ENCODE measurements at places on chromosomes 2 and 18.

GRCh38 chr2:6452702-6453481, 412.8 kb downstream of the CMPK2 start:
- DNase-seq, result no peak

DNA sequence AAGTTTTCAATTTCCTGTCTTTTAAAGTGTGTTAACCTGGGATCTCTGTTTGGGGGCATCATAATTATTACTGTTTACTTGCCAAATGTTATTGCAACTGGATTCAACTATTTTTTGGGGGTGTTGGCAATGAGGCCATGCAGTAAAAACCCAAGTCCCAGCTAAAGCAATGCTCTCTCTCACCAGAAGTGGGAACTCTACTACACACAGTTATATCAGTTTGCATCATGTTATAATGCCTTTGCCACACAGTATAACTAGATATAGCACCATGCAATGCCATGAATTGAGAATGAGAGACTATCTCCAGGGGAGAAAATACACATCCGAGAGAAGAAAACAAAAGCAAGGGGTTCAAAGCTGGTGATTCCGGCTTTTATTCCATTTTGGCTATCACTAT, 79.0 kb downstream of the GCA start:
- DNase-seq, result no peak

DNA sequence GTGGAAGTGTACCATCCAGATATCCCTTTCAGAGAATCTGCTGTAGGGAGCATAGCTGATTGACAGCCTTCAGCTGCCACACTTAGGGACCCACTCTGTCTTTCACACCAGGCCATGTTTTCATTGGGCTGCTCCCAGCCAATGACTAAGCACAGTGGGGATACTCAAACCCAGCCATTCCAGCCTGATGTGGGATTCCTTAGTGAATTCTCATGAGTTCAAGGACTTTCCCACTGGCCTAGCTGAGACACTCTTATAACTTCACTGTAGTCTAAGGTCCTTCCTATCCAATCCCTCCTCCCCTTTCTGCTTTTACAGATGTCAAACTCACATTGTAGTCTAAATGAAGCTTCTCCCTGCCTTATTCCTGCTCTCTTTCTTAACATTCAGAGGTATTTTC, 201.2 kb downstream of the PIK3C3 start:
- no peak for DNase-seq

DNA sequence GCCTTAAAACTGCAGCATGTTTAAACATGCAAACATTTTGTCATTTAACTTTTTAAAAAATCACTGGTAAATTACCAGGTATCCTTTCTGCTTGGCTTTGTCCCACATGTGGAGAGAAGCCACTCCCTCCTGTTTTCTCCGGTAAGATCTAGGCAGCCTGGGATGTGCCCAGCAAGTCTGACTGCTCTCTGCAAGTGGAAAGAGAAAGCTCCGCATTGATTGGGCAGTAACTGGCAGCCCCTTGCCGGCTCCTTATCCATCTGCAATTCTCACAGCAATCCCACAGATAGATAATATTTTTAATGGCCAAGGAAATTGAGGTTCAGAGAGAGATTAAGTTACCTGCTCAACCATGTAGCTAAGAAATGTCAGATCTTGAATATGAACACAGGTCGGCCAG, 136.1 kb downstream of the TMEM200C start:
- DNase-seq, result no peak

- no peak for DNase-seq
Observed at GRCh38 chr2:152056418-152056817, 42.4 kb downstream of the CACNB4 start.

- no peak for DNase-seq
Observed at GRCh38 chr18:14174706-14175085, 42.5 kb upstream of the ZNF519 start.

GRCh38 chr2:8346208-8346607, 335.6 kb upstream of the ID2 start:
- DNase-seq, result no peak

DNA sequence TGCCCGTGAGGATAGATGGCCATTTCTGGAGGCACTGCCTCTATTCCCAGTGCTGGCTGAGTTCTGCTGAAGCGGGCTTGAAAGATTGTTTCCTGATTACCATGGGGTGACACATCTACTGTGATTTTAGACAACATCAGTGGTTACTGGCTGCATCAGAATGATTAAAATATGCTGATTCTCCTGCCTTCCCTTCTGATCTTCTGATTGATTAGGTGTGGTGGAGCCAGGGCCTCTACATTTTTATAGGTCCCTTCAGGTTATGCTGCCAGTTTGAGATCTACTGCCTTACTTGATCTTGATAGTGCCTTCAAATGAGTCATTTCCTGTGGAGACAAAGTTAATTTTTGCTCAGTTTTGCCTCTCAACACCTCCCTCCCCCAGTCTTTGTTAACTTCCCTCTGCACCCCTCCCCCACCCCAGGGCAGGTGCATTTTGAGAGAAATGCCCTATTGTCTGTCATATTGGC, 31.6 kb upstream of the SNORC start:
- peak; percentile 17 for DNase-seq

DNA sequence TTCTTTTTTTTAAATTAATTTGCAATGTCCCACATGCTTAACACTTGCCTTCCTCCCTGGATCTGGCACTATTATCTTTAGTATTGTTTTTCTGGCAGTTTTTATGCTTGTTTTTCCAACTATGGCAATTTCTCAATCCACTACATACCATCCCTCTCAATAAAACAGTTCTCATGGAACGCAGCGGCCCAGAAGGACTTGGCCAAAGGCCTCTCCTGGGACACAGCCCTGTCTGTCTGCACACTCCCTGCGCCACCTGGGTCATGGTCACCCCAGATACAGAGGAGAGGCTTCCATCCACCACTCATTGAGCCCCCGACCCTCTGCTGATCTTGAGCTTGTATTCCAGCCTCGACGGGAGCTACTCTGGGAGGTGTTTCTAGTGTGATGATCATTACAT, 91.2 kb downstream of the TWIST2 start:
- no peak for DNase-seq

DNA sequence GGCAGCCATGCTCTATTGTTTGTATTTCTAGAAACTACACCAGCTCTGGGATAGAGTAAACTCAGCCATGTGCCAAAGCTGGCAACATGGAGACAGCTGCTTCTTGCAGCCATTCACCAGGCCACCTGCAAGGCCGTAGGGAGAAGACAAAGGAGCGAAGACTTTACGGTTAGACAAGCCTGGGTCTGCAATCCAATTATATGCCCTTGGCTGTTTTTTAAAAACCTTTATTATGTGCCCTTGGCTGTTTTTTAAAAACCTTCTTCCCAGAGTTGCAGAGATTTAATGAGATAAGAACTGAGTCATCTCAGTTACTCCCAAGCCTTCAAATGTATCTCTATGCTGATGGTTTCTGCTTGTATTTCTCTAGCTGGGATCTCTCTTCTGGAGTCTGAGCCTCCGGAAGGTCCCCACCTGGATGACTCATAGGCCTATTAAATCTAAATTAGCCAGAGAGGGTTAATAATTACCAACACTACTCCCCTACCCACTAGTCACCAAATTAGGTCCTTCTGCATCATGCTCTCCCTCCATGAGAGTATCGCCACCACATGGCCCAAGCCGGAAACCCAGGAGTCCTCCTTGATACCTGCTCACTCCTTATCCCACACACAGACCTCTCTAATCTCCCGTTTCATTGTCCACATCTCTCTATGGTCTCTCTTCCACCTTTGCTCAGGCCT, 17.5 kb upstream of the DPP4 start:
- no peak for DNase-seq

- no peak for DNase-seq
Observed at GRCh38 chr2:237797253-237797652, 1.3 kb upstream of the RBM44 start.

DNA sequence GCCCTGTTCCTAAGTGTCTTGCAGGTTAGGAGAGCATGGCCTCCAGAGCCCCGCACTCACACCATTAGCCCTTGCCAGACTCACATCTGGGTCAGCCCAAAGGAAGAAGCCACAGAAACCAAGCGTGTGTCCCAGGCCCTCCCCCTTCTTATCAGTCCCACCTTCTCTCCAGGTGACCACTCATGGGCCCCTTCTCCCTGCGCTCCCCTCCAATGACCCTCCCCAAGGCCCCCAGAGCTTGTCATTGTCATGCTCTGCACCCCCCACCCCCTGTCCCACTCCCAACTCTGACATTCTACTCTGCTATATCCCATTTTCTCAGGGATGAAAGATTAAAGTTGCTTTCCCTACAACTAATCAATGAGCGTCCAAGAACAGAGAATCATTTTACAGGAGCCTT, 30.1 kb downstream of the CAPN14 start:
- no peak for DNase-seq

DNA sequence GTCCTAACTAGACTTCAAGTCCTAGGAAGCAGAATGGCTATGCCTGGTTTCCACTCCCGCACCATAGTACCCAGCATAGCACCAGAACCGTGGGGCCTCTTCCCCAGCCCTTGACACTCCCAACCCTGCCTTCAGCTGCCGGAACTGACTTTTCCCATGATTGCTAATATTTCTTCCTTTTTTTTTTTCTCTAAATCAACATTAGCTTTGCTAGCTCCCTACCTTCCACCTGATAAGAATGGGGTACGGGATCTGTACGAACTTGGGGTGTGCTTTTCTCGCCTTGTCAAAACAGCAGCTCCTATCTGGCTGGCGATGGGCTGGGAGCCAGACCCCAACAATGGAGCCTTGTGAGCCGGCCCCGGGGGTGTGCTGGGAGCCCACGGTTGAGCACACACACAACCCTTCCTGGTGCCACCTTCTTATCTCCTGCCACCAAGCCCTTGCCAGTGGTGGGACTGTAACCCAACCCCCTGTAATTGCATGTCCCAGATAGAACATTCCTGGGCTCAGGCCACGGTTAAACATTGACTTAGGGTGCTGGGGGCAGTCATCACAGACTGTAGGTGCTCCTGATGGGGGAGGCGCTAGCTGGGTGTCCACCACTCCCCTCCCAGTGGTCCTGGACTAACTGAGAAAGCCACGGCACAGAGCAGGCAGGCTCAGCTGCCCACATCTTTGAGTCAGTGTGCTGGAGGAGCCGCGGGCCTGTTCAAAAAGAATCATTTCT, 213.0 kb upstream of the HAAO start:
- no peak for DNase-seq

DNA sequence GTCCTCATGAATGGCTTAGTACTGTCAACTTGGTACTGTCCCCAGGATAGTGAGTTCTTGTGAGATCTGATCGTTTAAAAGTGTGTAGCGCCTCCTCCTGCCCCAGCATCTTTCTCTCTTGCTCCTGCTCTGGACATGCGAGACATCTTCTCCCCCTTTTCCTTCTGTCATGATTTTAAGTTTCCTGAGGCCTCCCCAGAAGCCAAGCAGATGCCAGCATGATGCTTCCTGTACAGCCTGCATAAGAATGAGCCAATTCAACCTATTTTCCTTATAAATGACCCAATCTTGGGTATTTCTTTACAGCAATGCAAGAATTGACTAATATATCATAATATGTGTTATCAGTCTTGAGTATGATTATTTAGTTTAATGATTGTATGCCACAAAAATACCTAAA, 3.5 kb upstream of the RSAD2 start:
- DNase-seq, result no peak

- no peak for DNase-seq
Observed at GRCh38 chr2:118274841-118275510, 186.7 kb downstream of the INSIG2 start.

- no peak for DNase-seq
Observed at GRCh38 chr2:31127931-31128330, 10.3 kb downstream of the GALNT14 start.
